Activated naive CD8-positive, alpha-beta T cell treated with anti-CD3 and anti-CD28 coated beads, Interleukin-2, amount 10 ng/mL, durations not matched to agents 7 days and 5 days (primary cell): ENCODE measurements at places on chromosomes 4 and X. TPM values are rescaled to one million over a fixed set of nuclear protein-coding genes. Genes with fewer than 3 reads are reported as not detected.

HGFAC gene
- not detected for total RNA-seq

H2BW2 gene
- not detected for total RNA-seq

ATP7A gene
- 13.5 TPM for total RNA-seq

SLC25A31 gene
- total RNA-seq: not detected

PRDM5 gene
- 0.26 TPM for total RNA-seq

CSAG3 gene
- total RNA-seq: not detected

MBNL3 gene
- 28.3 TPM for total RNA-seq

ADGRG2 gene
- total RNA-seq: not detected

TDO2 gene
- not detected for total RNA-seq

CCDC110 gene
- 0.11 TPM for total RNA-seq
